ENCODE measurements at places on chromosomes 6 and 20. TPM values are rescaled to one million over a fixed set of nuclear protein-coding genes. Genes with fewer than 3 reads are reported as not detected.

DNA sequence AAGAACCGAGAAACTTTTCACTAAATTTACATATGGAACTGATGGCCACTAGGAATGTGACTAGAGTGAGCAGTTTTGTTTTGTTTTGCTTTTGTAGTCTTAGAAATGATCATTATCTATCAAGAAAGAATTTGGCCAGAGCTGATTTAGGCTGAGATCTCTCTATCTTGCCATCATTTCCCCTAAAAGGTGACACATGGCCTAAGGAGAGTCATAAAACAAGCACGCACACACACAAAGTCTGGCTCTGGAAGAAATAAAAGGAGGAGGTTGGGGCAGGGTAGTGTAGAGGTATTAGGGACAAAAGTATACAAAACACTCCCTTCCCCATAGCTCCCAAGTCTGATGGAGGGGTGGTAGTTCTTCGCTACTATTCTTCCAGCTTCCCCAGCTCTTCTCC, 56.4 kb downstream of the RIPOR2 start:
- DNase-seq: no peak

- no peak for DNase-seq
Observed at GRCh38 chr20:63819224-63819921, 11.7 kb downstream of the ZBTB46 start.

GRCh38 chr6:22333802-22334201, 37.0 kb upstream of the PRL start:
- DNase-seq: no peak

DNA sequence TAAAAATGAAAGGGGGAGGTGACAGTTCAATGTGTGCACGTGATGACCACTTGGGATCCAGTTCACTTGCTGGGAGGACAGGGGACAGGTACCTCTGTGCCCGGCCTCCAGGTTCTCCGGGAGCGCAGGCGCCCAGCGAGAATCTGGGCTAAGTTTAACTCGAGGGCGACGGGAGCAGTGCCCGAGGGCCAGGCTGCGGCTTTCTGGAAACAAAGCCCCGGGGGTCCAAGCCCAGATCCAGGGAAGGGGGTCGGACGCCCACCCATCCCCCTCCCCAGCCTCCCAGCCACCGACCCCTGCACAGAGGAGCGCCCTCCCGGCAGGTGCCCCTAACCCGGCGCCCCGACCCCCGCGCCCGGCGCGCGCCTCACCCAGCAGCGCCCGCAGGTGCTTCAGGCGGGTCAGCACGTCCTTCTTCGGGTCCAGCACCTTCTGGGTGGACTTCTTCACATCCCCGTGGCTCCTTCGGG, 405 bp downstream of the RALGAPA2 start:
- no peak for DNase-seq

Gene HUS1B
- 0.30 TPM for total RNA-seq
